ENCODE measurements at places on chromosomes 6 and 20. TPM values are rescaled to one million over a fixed set of nuclear protein-coding genes. Genes with fewer than 3 reads are reported as not detected.

PIM1 gene
- total RNA-seq: 20.7 TPM

DNA sequence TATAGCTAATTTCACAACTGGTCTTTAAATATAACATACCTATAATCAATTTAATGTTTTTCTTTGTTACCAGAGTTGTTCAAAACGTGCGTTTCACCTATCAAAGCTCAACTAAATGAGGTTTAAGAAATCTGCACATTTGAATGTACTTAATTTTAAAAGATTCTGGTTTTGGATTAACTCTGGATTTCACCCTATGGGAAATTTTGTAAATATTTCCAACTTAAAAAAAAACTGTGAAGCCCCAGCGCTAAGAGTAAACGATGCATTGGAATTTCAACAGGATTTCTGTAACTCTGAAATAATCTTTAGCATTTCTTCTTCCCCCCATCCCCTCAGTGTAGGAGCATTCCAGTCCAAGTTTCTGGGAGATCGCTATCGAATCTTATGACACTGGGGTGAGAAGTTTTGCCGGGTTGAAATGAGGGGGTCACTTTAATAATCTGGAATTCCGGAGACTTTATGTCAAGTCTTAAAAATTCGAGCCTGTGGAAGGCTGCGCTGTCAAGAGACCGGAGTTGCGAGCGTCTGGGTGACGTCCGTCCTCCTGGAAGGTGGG is 643 bp upstream of the MAP3K4 start:
- no peak for DNase-seq

DNA sequence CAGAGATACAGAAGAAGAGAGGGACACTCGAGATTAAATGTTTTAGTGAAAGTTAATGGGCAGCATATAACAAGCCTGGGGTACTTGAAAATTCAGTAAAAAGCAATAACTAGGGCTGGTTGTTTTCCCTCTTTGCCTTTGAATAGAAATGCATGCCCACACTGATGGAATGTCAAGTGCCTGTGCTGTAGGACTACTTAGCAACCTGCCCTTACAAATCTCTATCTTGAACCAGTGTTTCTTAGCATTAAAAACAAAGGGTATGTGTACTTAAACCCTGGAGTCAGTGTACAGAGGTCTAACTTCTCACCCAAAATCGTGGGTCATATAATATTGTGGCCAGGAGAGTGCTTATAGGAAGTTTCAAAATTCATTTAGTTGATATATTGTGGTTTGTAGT is 37.1 kb downstream of the RNF144B start:
- DNase-seq: no peak

GSTA2 gene
- total RNA-seq: not detected

DNA sequence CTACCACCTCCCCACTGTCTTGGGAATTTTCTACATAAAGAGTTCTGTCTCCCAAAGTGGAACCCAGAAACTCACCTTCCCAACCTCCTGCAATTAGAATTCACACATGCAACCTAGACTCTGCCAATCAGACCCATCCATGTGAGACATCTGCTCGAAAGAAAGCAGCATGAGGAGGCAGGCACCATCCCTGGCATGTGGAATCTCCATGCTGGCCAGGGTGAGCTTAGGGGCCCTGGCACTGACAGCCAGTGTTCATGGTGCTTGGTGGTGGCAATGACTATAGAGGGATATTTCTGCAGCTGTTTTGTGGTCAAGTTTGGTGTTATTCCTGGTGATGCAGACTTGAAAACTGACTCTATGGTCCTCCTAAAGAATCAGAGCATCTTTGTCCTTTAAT is 17.4 kb upstream of the FOXF2 start:
- no peak for DNase-seq

All from A172 (cell line).